ENCODE measurements at places on chromosomes 5 and 9. TPM values are rescaled to one million over a fixed set of nuclear protein-coding genes. Genes with fewer than 3 reads are reported as not detected.

DNA sequence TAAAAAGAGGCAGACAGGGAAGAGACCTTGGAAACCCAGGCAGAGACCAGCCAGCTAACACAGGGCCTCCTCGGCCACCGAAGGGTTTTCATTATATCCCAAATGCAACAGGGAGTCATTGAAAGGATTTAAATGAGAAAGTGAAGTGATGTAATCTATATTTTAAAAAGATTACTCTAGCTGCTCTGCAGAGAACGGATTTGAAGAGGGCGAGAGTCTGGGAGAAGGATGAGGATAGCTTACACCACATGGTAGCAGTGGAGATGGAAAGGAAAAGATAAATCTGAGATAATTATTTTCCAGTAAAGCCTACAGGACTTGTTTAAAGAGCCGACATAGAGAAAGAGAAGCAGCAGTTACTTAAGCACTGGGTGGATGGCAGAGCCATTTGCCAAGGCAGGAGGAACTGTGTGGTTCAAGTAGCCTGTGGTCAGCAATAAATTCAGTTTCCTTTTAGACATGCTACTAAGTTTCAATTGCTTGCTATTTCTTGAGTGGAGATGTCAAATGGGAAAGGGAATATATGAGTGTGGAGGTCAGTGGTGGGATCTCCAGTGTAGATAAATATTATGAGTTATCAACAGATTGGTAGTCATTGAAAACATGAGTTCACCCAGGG, 9.3 kb downstream of the FBN2 start:
- no peaks in the 10 kb centered on the region for H3K27me3 ChIP-seq
- peaks cover 27% of the 10 kb centered on the region for H3K36me3 ChIP-seq
- no peaks in the 10 kb centered on the region for H3K4me1 ChIP-seq
- no peak overlapping the region for H3K4me3 ChIP-seq

DNA sequence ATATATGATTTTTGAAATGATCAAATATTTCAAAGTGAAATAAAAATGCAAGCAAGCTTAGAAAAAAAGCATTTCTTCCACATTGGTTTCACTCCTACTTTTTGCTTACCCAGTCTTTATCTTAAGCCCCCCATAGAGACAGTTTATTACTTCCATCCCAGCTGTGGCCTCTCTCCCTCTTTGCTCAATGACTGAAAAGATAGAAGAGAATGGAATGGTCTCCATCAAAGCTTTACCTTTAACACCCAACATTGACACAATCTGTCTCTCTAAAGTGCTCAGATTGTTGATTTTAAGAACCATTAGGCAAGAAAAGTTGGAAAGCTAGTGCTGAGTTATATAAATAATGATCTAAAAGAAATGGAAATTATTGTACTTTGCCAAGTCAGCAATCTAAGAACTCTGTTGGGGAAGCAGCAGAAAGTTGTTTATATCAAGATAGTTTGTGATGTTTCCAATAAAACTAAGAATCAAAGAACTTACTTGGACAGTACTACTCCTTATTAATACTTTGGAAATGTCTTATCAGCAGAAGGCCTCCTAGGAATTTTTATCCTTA, 277.5 kb upstream of the NREP start:
- H3K27me3 ChIP-seq, result no peaks in the 10 kb centered on the region
- H3K4me3 ChIP-seq, result no peak overlapping the region
- no peaks in the 10 kb centered on the region for H3K36me3 ChIP-seq
- H3K27ac ChIP-seq, result no peak overlapping the region
- H3K4me1 ChIP-seq, result no peaks in the 10 kb centered on the region

The WNT8A gene
- not detected for polyA plus RNA-seq

The FAT2 gene
- 0.06 TPM for polyA plus RNA-seq

The PCDHB12 gene
- polyA plus RNA-seq, result 0.13 TPM

GRCh38 chr5:149409268-149409948, 30.3 kb upstream of the IL17B start:
- peak overlapping the region; percentile 89 for H3K27ac ChIP-seq
- peaks cover 42% of the 10 kb centered on the region for H3K4me1 ChIP-seq
- H3K36me3 ChIP-seq, result peaks cover 55% of the 10 kb centered on the region
- H3K4me3 ChIP-seq, result peak overlapping the region; percentile 63

DNA sequence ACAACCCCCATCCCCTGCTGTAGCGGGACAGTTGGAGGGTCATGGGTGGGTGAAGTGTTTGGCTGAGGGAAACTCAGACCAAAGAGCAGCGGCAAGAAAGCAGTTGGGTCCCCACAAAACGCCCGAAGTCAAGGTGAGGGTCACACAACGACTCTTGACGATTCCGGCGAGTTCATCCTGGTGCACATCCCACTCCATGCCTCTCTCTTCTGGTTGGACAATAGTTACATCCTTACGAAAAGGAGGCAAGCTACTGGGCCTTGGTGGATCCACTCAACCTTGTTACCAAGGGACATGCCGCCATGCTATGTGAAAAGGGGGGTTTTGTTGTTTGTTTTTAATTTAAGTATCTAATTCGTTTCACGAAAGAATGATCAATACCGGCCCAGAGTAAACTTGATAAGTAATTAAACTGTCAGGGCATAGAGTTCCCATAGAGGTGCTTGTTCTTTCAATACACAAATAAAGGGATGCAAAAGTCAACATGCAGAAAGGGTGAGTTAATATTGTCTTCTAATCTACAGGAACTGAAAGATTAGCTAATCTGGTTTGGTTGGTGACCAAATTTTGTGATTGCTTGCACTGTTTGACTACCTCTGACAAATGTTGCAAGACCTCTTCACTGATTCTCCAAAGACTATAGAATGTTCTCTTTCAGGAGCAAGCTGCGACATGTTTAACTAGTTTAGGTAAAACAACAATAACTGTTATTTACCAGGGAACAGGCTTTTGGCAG, 732 bp upstream of the SMIM15 start:
- peak; percentile 36 for DNase-seq
- H3K27me3 ChIP-seq, result no peaks in the 10 kb centered on the region
- H3K36me3 ChIP-seq, result peaks cover 7% of the 10 kb centered on the region
- H3K4me1 ChIP-seq, result peaks cover 5% of the 10 kb centered on the region
- peak overlapping the region; percentile 95 for H3K27ac ChIP-seq

The SIMC1 gene
- polyA plus RNA-seq, result 11.7 TPM
